ENCODE measurements at places on chromosomes 3 and 15. TPM values are rescaled to one million over a fixed set of nuclear protein-coding genes. Genes with fewer than 3 reads are reported as not detected.

Gene TMCO5A
- not detected for total RNA-seq

Gene VPS8
- total RNA-seq: 5.9 TPM

Gene GP9
- not detected for total RNA-seq

Gene LRRC31
- total RNA-seq: not detected

Gene CSPG4
- 0.19 TPM for total RNA-seq

Gene UQCC5
- 71.6 TPM for total RNA-seq

Gene MEIS2
- 8.6 TPM for total RNA-seq
